ENCODE measurements at places on chromosomes 4 and X.

GRCh38 chr4:185192059-185192458, 11.7 kb downstream of the CFAP97 start:
- no peak for DNase-seq

DNA sequence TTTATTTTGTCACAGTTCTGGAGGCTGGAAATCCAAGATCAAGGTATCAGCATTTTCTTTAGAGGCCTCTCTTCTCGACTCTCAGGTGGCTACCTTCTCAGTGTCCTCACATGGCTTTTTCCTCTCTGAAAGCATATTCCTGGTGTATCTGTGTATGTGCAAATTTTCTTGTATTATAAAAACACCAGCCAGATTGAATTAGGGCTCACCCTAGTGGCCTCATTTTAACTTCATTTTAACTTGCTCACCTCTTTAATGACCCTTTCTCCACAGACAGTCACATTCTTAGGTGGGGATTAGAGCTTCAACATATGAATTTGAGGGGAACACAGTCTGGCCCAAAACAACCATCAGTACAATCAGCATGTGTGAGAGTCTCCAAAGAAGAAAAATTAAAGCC, 542.4 kb upstream of the FAM241A start:
- no peak for DNase-seq

GRCh38 chrX:33183361-33183760, 28.0 kb downstream of the DMD start:
- peak; percentile 48 for DNase-seq

- no peak for DNase-seq
Measured at GRCh38 chrX:153551135-153551534, 33.7 kb downstream of the ATP2B3 start.

GRCh38 chr4:94228493-94229216, 21.0 kb downstream of the SMARCAD1 start:
- no peak for DNase-seq

- no peak for DNase-seq
Measured at GRCh38 chr4:74015126-74015780, 16.8 kb upstream of the CXCL5 start.

- DNase-seq, result peak; percentile 44
Measured at GRCh38 chrX:76253432-76253831, 80.6 kb downstream of the PBDC1 start.

Data from right forelimb (tissue), 1 donor.